ENCODE measurements at places on chromosomes 5 and 9.

DNA sequence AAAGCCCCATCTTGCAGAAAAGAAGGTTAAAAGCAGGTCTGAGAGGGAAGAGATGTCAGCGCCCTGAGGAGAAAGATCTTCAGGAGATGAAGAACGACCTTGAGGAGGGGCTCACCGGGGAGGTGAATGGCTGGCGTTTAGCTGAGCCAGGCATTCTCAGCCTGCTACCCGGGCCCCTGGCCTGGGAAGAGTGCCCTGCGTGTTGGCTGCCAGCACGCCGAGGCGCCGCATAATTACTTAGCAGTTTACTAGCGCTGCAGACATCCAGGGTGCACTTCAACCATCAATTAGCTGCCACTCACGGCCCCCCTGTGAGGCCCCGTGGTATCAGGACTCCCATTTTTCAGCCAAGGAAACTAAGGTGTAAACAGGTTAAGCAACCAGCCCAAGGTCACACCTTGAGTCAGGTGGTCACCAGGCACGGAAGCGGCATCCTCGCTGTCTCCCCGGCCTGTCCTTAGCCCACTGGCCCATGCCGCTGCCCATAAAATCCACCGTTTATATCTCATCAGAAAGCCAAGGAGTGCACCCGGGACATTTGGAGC is 551.9 kb downstream of the BNC2 start:
- DNase-seq: no peak

- no peak for DNase-seq
Measured at GRCh38 chr5:1415059-1415425, 30.2 kb downstream of the SLC6A3 start.

GRCh38 chr9:93669116-93669957 is 93.0 kb downstream of the PHF2 start:
- DNase-seq: no peak

DNA sequence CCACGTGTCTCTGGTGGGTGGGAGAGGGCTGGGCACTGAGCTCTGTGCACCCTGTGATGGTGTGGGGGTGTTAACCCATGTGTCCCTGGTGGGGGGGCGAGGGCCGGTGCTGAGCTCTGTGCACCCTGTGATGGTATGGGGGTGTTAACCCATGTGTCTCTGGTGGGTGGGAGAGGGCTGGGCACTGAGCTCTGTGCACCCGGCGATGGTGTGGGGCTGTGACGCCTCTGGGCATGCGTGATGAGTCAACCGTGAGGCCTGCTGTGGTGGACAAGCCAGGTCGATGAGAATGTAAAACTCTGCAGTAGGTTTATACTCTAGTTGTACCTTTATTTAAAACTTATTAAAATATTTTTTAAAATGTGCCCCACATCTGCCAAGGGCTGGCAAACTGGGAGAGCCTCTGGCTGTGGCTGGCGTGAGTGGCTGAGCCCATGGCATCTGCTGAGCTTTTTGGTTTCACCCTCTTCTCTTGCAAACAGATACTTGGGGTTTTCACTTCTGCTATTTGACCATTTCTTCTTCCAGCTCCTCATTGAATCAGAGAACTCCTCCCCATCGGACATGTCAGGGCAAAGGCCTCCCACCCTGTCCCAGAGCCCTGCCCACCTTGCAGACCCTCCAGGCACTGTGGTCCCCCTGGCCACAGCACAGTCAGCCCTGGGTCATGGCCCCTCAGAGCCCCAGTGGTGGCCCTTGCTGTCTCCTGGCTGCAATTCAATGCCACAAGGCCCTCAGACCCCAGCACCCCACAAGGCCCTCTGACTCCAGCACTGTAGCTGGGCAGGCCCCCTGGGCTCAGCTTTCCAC is 18.5 kb upstream of the EXOC3 start:
- no peak for DNase-seq

DNA sequence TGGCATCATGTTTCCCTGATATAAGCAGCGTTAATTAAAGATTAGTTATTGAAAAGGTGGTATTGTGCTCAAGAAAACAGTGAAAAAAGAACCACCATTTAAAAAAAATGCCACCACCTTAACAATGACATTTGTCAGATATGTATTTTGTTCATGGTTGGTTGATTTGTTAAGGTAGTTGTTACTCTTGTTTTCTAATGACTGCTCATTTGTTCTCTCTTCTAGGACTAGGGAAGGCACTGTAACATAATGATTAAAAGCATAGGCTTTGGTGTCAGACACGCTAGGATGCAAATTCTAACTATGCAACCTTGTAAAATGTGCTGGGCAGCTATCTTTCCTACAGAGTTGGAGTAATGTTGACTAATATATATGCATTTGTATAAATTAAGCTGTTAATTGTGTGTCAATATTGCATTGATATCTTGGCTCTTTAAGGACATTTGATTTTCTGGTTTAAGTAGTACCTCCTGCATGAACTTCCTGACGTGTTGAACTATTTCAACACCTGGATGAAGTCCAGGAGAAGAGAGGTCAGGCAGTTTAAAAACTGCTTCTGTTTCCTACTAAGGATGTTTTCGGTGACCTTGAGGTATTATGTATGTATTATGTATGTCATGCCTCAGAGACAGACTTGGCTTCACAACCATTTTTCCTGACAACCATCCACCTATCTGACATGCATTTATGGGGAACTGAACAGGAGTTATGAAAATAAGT is 77.8 kb downstream of the MUSK start:
- no peak for DNase-seq

DNA sequence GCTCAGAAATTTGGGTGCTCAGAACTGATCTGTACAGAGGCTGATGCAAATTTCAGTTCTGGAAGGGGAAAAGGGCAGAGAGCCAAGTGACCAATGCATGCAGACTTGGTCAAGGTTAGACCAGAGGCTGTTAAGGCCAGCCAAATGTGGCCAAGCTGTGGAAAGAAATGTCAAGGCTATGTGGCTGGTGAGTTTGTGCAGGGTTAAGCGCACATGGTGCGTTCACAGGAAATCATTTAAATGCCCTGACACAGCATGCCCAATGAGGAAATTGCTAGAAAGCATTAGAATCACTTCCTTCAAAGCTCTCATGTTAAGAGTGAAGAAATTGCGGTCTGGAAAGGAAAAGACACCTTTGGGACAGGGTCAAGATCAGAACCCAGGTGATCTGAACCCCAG is 58.0 kb downstream of the PTPN3 start:
- no peak for DNase-seq

DNA sequence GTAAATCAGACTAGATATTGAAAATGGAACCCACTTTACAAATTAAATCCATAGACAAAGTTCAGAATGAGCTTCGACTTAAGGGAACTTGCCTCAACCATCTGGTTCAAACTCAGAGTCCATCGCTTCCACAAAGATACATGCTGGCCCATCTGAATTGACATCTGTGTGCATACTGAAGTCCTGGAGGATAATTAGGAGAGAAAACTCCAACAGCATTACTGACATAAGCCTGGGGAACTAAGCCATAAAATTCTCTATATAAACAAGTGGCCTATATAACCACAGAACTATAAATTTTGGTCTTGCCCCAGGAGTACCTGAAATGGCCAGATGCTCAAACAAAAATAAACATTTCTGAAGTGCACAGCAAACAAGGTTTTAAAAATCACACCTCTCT is 94.4 kb downstream of the IZUMO3 start:
- no peak for DNase-seq

- no peak for DNase-seq
Measured at GRCh38 chr5:132260051-132260450, 2.6 kb downstream of the PDLIM4 start.

DNA sequence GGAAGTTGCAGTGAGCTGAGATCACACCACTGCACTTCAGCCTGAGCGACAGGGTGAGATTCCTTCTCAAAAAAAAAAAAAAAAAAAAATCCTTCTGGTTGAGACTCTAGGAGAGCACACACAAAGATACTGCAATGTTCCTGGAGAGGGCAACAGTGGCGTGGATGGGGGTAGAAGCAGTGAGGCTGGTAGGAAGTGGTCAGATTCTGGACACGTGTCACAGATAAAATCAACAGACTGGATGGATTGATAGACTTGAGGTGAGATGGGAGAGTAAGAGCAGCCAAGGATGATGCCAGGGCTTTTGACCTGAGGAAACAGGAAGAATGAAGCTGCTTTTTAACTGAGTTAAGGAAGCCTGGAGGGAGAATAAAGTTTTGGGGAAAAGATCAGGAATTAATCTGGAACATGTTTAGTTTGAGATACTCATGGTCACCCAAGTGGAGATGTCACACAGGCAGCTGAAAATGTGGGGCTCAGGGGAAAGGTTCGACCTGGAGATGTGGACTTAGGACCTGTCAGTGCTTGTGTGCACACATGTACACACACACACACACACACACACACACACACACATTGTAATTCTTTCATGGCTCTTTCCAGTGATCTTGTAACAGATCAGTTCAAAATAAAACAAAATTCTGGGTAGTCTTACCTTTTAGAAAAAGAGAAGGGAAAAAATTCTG is 88.1 kb downstream of the FANCC start:
- no peak for DNase-seq

GRCh38 chr5:57468481-57469163 is 14.0 kb downstream of the ACTBL2 start:
- no peak for DNase-seq

DNA sequence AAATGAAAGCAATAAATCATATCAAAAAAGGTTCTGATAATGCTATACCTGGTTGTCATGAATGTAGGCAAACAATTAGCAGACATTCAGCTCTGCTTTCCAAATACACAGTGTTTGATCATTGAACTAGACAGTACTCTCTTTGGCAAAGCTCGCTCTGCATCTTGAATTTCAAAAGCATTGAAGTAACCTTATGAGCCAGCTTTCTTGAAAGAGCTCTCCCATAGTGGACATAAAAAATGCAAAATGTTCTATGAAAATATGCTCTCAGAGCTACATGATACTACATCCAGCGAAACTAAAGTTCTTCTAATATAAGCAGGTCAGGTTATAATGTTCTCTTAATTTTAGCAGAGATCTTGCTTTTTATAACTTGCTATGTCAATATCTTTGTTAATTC is 533.4 kb downstream of the CSNK1G3 start:
- DNase-seq: no peak

DNA sequence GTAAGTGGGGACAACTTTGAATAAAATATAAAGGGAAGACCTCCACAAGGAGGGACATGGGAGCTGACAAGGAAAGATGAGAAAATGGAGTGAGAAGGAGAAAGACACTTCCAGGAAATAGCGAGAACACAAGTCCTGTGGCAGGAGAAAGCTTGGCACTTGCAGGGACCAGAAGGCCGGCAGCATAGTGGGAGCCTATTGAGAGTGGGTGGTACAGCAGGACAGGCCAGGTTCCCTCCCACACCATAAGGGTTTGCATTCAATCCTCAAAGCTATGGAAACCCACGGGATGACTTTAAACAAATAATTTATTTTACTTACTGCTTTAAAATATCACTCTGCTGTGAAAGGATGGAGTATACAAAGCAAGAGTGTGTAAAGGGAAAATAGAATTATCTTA is 173.2 kb upstream of the ELL2 start:
- DNase-seq: no peak

DNA sequence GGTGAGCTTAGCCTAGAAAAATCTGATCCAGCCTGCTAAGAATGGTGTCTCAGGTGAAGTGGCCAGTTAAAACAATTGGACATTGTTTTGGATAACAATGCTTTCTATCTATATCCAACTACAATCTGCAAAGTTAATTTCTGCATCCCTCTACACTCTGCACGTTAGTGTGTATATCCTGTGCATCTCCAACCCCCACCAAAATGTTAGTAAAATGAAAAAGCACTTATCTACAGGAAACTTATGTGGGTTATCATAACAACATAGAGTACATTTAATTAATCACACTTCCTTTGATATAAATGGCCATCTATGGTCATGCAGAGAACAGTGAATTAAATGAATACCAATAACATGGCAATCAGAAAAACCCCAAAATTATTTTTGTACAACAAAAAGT is 158.7 kb downstream of the NFIB start:
- DNase-seq: no peak

GRCh38 chr9:1759771-1760300 is 255.3 kb upstream of the SMARCA2 start:
- DNase-seq: no peak

- DNase-seq: no peak
Measured at GRCh38 chr9:121886759-121887485, 206.2 kb downstream of the TTLL11 start.

- DNase-seq: no peak
Measured at GRCh38 chr5:145499483-145499882, 335.7 kb downstream of the PRELID2 start.

GRCh38 chr5:10620346-10620745 is 56.5 kb downstream of the ANKRD33B start:
- no peak for DNase-seq

DNA sequence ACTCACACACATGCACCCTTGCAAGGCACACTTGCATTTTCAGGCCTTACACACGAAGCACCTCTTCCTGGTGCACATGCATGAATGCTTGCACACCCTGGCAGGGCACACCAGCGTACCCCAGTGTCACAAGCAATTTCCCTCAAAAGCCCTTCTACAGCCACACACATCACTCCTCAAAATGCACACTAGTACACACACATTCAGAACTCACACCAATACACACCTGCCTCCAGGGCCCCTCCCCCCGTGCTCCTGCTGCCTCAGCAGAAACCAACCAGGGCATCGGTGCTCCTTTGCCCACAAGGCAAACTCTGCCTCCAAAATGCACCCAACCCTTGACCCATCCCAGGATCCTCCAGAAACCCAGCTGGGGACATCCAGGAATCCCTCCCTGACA is 1.2 kb downstream of the CAMK2A start:
- no peak for DNase-seq

- DNase-seq: no peak
Measured at GRCh38 chr9:98402019-98402840, 146.8 kb upstream of the TBC1D2 start.

DNA sequence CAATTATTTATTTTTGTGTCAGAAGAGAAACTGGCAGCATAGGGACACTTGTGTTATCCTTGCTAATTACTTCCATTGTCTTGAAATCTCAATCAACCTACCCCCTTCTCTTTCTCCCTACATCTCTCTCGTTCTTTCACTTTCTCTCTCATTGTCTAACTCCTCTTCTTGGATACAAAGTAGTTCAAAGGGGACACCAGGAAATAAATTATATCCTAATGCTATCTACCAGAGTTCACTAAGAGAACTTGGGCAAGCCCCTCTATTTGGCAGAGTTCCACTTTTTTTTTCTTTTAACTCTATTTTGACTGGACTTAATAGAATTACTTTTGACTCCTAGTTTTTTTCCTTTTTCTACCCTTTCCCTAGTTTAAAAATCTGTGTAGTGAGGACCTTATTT is 102.2 kb downstream of the MEF2C start:
- DNase-seq: no peak

DNA sequence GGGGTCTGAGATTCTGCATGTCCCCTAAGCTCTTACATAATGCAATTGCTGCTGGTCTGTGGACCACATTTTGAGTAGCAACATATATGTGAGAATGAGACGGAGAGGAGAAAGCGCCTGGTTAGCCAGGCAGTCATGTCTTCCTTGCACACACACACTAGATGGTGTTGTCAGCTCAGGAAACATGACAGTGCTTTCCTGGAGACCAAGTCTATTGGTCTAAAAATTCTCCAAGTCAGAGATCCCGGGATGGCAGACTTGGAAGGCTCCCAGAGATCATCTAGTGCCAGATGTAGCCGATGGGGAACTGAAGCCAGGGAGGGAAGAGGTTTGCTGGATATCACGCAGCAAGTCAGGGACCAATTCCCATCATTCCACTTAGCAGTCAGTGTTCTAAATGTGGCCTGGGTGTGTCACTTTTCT is 53.4 kb downstream of the GALNT12 start:
- DNase-seq: no peak
